Activated T-cell treated with anti-CD3 and anti-CD28 coated beads, Interleukin-2, amount 50 U/mL, for 4 hours (primary cell): ENCODE measurements at places on chromosomes 6 and 20.

DNA sequence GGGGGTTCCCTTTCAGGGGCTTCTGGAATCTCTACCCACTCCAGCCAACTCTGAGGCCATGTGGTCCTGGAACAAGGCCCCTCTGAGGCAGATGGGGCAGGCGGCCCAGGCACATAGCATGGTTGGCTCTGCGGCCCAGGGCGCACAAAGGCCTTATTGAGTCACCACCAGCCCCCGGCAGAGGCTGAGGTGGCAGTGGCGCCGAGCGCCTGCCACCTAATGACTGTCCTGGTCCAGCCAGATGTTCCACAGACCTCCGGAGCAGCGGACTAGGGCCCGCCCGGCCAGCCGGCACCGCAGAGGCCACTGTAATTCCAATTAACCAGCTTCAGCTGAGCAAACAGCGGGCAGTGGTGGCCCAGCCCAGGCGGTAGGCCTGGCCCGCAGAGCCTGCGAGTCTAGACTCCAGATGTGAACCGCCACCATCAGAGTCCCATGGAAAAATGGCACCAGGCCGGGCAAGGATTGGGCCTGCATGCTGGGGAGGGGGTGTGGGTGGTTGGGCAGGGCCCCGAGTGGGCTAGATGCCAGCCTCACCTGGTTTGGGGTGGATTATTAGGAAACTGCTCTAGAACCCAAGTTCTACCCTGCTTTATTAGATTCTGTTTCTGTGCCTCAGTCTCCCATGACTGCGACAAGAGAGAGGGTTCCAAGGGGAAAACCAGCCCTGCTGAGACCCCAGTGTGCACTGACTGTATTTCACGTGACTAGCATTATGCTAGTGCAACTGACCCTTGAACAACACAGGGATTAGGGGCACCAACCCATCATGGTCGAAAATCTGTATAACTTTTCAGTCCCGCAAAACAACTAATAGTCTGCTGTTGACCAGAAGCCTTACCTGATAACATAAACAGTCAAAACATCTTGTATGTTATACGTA, 34.1 kb upstream of the ID1 start:
- no peak for DNase-seq

DNA sequence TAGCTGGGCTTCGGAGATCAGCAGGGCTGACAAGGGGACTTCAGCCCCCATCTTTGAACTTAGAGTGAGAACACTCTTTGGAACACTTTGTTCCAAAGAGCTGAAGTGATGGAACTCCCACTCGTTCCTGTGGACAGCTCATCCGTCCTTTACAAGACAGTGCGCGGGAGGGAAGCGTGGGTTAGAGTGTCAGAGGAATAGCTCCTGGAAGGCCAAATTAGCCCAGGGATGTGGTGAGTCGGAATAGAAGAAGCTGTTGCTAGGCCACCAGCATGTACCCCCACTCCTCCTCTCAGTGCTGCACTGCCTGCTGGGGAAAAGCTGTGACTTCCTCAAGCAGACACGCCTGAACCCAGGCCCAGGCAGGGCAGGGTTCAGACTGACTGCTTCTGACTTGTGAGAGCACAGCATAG, 1.7 kb downstream of the SDCBP2 start:
- DNase-seq, result no peak

- DNase-seq, result no peak
These were observed 398.3 kb downstream of the C6orf118 start for GRCh38 chr6:164911151-164911550.

DNA sequence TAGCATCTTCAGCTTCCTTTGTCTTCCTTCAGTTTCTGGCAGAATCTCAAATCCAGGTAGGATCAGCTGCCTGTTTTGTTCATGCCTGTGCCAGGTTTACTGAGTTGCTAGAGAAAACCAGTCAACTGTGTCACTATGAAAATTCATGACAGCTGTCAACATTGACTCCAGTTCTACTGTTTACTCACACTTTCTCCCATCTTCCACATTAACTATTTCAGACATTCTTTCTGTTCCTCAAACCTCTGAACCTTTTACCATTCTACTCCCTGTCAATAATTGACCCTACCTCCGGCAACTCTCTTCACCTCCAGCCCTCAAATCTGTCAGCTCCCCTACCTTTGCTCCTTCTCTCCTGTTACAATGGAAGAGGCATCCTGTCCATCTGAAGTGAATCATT, 8.5 kb downstream of the ENPP4 start:
- DNase-seq, result no peak

DNA sequence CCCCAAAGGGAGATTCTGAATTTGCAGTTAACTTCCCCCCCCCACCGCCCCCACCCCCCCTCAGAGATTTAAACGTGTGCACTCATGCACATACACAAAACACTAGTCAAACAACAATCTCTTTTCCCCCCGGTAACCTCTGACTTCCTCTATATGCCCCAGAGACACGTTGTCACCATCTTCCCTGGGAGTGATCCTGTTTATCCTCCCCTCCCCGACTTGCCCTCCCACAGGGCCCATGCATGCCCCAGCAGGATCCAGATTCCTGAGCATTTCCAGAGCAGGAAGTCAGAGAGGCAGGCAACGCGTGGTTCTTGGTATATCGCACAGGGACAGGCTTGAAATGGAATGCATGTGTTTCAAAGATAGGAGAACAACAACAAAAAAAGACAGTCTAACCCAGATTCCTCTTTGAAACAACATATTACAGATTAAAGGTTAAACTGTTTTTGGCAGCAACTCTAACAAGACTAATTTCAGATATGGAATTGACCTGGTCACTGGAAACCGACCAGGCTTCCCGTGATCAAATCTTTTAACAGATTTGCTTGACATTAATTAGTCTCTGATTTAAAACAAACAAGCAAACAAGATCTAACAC, 1.3 kb downstream of the BLCAP start:
- DNase-seq, result no peak

- DNase-seq, result no peak
These were observed 789.7 kb downstream of the FRK start for GRCh38 chr6:115270953-115271352.

DNA sequence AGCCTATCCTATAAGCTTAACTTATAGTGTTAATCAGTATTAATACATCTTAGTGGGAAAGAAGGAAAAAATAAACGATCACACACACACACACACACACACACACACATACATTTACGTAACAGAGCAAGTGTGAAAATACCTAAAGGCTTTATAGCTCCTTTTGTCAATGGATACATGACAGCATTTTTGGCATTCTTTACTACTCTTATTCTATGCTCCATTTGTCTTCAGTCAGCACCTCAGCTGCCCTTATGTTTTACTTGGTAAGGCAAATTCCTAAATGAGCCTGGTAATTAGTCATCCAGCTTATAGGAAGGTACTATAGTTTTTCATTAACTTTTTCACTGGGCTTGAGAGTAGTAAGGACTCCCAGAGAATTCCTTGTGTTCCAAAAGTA, 25.1 kb upstream of the SLC17A3 start:
- DNase-seq, result no peak

- no peak for DNase-seq
These were observed 112.1 kb downstream of the WDR27 start for GRCh38 chr6:169589699-169590257.

DNA sequence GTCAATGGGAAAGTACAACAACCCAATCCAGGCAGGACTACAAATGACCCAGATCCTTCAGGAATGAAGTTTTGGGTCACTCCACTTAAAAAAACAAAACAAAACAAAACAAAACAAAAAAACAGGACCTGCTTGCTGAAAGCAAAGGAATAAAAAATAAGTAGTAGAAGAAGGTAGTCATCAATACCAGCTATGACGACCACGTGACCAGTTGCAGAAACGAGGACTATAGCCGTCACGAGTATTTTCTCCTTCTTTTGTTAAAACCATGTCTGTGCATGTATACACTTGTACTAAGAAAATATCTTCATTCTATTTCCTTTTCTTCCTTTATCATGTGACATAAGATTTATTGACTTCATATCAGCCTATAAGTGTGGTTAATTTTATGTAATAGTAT, 308.4 kb upstream of the DEFB112 start:
- no peak for DNase-seq

DNA sequence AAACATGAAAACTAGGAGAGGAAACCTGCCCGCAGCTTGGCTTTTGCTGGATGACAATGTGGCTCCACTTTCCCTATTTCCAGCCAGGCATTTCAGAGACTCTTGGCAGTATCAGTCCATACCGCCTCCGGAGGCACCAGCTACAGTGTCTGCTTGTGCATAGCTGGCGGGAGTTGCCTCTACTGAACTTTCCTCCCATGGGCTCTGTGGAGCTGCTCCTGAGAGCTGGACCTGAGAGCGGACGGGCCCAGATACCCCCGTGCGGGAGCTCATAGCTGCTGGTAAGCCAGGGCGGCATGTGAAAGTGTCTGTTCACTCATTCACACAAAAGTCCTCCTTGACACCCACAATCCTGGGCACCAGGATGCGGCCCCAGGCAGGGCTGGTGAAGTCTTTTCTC, 130.3 kb upstream of the PMEPA1 start:
- no peak for DNase-seq

DNA sequence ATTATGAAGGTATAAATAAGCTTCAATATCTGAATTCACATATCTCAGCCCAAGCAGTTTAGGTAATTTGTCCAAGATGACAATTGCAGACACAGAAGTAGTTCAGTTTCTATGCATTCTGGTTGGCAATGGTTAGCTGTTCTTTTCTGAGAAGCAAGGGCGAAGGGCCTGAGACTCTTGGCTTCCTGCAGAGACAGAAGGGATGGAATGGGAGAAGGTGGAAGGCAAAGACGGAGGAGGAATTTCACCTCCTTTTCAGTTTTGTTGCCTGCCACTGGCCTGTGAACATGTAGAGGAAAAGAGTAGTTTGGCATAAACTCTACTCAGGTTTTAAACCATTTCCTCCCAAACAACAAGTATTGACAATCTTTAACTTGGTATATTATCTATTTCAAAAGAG, 180.7 kb upstream of the HS3ST5 start:
- DNase-seq, result no peak

GRCh38 chr20:51171141-51171540, 148.2 kb upstream of the KCNG1 start:
- DNase-seq, result no peak

GRCh38 chr6:167788563-167788903, 38.2 kb upstream of the AFDN start:
- no peak for DNase-seq

DNA sequence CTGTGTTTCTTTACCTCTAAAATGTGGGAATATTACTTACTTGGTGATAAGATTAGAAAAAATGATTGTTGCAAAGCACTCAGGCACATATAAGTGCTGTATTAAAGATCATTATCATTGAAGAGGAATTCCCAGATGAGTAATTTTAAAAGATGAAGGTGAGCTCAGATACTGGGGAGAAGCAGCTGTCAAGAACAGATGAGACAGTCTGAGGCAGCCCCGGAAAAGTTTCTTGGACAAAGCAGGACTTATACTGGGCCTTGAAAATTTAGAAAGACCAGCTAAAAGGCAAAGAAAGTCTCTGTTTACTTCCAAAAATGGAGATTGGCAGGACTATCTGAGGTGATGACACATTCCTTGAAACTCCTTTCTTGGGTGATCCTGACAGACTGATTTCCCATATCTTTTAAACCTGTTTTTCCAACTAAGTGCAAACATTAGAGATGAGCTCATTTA, 93.8 kb upstream of the MARCKS start:
- DNase-seq, result no peak

DNA sequence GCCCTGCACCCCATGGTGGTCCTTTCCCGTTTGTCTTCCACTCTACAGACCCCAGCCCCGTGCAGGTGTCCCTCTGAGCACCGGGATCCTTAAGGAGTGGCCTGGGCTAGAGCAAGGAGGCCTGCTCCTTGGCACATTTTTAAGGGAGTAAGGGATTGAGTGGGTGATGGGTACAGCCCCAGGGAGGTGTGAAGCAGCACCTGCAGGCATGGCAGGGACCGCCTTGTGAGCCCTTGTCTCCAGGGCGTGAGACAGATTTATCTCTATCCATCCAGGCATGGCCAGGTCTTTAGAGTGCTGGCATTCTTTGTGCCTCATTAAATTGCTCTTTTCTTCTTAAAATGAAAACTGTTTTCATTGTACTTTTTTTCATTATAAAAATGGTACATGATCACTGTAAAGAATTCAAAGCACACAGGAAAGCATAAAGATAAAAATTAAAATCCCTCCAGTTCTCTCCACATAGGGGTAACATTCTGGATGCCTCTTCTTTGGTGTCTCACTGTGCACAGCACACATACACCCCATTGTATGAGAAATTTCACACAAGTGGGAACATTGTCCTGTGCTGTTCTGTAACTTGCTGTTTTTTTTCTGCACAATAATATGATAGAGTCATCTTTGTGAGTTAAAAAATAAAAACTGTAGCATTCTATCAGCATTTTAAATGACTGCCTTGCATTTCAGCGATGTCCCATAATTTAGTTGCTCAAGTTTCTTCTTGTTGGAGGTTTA, 31.9 kb upstream of the ZNF831 start:
- DNase-seq, result no peak

- no peak for DNase-seq
These were observed 165.1 kb upstream of the SLC24A3 start for GRCh38 chr20:19047040-19047950.

- no peak for DNase-seq
These were observed 13.2 kb downstream of the SYTL3 start for GRCh38 chr6:158662954-158663624.

GRCh38 chr6:157169226-157169625, 154.1 kb downstream of the TMEM242 start:
- no peak for DNase-seq

- DNase-seq, result no peak
These were observed 24.9 kb upstream of the PLN start for GRCh38 chr6:118523216-118523615.

GRCh38 chr6:4280707-4281106, 145.3 kb upstream of the ECI2 start:
- no peak for DNase-seq

GRCh38 chr20:43812216-43812615, 85.4 kb upstream of the GTSF1L start:
- no peak for DNase-seq

DNA sequence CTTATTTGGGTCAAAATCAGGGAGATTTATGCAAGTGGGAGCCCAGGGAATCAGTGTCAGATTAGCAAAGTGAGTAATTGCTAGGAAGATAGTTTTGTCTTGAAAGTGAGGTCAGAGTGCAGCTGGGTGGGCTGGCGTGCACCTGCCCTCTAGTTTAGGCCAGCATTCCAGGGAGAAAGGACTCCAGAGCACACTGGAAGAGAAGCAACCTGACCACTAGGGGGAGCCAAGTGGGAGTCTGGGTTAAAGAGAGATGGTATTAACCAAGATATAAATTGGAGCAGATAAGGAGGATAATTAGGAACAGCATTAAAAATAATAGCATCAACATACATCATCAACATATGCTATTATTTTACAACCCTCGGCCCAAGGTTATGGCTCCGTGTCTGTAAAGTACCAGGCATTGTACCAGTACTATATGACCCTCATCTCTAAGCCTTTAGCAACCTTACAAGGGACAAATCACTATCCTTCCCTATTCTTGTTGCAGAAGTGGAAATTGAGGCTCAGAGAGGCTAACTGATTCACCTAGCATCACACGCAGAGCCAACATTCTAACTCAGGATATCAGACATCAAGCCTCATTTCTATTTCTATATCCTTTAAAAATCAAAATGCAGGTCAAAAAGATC, 57.8 kb downstream of the SLC2A10 start:
- no peak for DNase-seq
